ENCODE measurements at places on chromosomes 1 and 21. TPM values are rescaled to one million over a fixed set of nuclear protein-coding genes. Genes with fewer than 3 reads are reported as not detected.

NPHP4 gene
- 8.2 TPM for polyA plus RNA-seq

KIAA0040 gene
- polyA plus RNA-seq = 87.6 TPM

PIGC gene
- polyA plus RNA-seq = 18.5 TPM

CCDC185 gene
- polyA plus RNA-seq = not detected

RNPEP gene
- 71.5 TPM for polyA plus RNA-seq

ATP6V1G3 gene
- polyA plus RNA-seq = not detected

S100A14 gene
- 1,954 TPM for polyA plus RNA-seq

PBX1 gene
- polyA plus RNA-seq = 4.9 TPM

S100A7A gene
- not detected for polyA plus RNA-seq

HSD11B1 gene
- polyA plus RNA-seq = 0.65 TPM

SLC16A4 gene
- 12.4 TPM for polyA plus RNA-seq

AIRE gene
- polyA plus RNA-seq = not detected

RAB3B gene
- 1.4 TPM for polyA plus RNA-seq

Measured in mammary epithelial cell (primary cell).